Aortic smooth muscle cell (primary cell): ENCODE measurements at places on chromosomes 11 and 22. TPM values are rescaled to one million over a fixed set of nuclear protein-coding genes. Genes with fewer than 3 reads are reported as not detected.

Gene MUC5B
- total RNA-seq, result not detected in 2 replicates

Gene OR52H1
- total RNA-seq, result 0.66 and 0.87 TPM in 2 replicates

Gene TSSK2
- not detected in 2 replicates for total RNA-seq

Gene KCNQ1OT1
- 2.0 and 2.3 TPM in 2 replicates for total RNA-seq

Gene SCGB1A1
- not detected in 2 replicates for total RNA-seq
